ENCODE measurements at places on chromosomes 2 and 18.

DNA sequence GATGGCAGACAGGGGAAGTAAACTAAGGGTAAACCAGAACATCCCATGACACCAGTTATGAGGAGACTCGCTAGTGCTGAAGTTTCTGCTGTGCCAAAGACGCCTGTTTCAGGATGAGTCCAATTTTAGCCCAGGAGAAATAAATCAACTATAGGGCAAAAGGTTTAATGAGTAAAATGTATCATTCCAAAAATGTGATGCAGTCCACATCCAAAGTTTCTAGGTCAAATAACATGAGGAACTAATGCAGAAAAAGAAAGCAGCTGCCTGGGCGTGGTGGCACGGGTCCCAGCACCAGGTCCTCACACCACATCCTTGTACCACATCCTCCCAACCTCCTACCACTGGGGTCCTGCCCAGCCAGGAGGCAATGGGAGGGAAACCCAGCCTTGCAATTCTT lies 126.9 kb upstream of the CTAGE1 start:
- no peak for DNase-seq

DNA sequence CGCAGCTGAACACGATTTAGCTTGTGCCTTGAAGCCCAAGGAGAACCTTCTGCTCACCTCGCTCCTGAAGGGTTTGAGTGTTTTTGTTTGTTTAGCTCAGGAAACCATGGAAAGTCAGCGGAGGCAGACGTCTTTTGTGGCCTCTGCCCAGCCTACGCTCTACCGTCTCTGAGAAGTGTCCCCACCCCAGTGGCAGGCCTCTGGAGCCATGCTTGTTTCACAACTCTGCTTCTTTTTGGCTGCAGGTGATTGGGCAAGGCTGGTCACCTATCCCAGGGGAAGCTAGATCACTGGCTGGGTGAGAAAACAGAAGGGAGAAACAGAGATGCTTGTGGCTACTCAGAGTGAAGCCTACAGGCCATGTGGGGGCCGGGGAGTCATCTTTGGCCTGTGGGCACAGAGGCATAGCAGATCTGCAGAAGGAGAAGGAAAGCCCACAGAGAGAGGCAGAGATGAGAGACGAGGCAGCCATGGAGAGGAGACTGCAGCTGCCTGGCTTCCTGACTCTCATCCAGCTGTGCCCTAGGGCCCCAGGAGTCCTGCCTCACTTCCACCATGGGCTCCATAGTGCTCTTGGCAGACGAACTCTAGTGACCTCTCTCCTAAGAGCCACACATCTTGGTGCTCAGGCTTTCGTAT lies 50.1 kb downstream of the CIB4 start:
- no peak for DNase-seq

GRCh38 chr2:239375278-239376061 lies 25.4 kb downstream of the HDAC4 start:
- DNase-seq, result no peak

DNA sequence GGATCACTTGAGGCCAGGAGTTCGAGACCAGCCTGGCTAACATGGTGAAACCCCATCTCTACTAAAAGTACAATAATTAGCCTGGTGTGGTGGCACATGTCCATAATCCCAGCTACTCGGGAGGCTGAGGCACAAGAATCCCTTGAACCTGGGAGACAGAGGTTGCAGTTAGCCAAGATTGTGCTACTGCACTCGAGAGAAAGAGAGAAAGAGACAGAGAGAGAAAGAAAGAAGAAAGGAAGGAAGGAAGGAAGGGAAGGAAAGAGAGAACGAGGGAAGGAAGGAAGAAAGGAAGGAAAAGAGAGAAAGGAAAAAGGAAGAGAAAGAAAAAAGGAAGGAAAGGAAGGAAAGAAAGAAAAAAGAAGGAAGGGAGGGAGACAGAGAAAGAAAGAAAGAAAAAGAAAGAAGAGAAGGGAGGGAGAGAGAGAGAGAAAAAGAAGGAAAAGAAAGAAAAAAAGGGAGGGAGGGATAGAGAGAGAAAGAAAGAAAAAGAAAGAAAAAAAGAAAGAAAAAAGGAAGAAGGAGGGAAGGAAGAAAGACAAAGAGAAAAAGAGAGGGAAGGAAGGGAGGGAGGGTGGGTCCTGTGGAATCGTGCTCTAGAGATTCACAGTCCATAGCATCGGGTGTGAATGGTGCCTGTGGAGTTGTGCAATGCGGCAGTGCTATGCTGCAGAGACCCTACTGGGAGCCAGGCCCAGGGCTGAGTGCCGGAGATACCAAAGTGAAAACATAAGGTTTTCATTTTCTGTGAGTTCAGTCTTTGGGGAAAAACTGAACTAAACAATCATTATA lies 4.6 kb upstream of the SDC1 start:
- DNase-seq, result peak; percentile 75

- no peak for DNase-seq
Observed at GRCh38 chr18:13620818-13621445, 105.4 kb downstream of the FAM210A start.

DNA sequence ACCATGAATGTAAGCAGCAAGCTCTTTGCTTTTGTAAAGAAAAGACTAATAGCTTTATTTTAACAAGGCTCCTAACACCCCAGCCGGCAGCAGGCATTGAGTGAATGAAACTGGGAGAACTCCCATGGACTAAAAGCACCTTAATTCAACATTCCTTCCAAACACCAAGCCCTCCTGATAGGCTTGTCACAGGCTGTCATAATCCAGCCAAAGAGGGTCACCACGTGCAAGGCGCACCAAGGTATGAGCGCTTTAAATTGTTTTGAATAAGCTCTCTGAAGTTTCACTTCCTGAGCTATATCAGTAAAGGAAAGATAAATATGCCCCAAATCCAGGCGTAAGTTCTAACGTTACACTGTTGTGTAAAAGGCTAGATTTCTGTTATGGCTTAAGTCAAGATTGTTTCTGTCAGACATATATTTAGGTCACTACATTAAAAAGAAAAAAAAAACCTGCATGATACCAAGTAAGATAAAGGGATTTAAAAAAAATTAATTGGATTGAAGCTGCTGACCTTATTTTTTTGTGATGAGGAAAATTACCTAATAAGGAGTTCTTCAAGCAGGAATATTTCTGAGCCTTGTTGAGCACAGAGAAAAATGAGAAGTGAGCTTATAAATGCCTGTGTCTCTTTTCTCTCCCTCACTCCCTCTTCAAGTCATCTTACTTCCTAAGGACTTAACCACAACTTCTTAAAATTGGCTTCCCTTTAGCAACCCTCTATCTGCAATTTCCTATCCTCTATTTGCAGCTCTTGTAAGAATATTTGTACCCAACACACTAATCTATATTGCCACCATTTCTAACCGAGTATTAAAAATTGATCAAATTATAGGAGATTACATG lies 136.1 kb upstream of the NRP2 start:
- no peak for DNase-seq

- DNase-seq, result no peak
Observed at GRCh38 chr2:170846314-170846713, 29.6 kb downstream of the GAD1 start.

- DNase-seq, result no peak
Observed at GRCh38 chr2:191195021-191195420, 44.2 kb upstream of the STAT4 start.

GRCh38 chr2:16718576-16719484 lies 53.2 kb upstream of the CYRIA start:
- no peak for DNase-seq

DNA sequence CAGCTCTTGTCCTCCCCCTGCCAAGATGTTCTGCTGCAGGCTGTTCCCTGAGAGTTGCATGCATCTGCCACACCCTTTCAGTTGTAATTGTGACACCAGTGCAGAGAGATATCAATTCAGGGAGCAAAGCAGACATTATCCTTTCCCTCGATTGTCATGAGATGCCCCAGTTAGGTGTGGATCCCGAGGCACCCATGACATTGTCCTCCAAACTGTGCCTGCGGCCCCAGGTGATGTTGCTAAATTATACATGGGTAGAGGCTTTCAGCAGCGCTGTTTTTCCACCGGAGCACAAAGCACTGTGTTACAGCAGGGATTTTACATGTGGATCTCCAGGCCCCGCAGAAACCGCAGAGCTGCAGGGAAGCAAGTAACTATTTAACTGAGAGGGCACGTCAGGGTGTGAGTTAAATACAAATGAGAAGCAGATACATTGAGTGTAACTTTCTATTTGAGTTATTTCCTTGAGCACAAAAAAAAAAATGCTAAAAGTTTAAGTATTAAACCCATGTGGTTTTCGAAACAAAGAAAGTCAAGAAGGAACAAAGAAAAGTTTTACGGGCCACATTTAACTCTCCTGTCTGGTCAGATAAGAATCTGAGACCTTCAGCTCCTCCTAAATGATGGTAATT lies 90.3 kb upstream of the BCL2L11 start:
- no peak for DNase-seq

DNA sequence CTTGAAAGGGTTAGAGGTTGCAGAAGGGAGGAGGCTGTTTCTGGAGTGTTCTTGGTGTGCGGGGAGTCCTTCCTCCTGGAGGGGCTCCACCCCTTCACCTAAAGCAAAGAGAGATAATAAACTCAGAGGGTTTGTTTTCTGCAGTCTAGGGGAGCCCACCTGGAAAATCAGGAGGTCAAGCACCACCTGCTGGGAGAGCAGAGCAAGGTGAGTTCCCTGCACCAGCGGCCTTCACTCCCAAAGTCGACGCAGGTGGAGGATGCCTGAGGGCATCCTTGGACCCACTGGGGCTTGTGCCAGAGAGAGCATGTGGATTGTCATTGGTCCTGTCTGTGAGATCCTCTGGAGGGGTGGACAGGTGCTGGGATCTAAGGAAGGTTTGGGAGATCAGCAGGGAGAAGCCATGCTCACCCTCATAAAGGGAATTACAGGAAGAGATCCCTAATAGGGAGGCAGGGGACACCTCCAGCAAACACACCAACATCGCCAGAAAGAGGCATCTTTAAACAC lies 116.7 kb downstream of the KCNF1 start:
- DNase-seq, result no peak

- DNase-seq, result peak; percentile 89
Observed at GRCh38 chr2:162242586-162243280, 512 bp downstream of the FAP start.

DNA sequence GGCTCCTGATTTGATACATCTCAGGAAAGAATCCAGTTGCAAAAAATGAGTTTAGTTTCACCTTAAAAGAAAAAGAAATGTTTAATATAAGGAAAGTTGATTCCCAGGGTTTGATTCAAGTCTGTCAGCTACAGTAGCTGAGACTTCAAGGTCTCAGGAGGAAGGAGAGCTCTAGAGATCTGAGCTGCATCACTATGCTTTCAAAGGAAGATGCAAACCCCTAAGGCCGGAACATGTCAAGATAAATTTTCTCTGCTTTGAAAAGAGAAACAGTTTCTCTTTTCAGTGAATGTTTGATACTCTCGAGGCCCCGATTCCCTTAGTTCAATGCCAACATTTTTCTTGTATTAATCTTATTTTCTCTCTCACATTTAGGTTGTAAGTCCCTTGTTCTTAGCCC lies 128.6 kb downstream of the RGPD3 start:
- no peak for DNase-seq

GRCh38 chr2:46847185-46847710 lies 68.4 kb downstream of the MCFD2 start:
- peak; percentile 98 for DNase-seq

DNA sequence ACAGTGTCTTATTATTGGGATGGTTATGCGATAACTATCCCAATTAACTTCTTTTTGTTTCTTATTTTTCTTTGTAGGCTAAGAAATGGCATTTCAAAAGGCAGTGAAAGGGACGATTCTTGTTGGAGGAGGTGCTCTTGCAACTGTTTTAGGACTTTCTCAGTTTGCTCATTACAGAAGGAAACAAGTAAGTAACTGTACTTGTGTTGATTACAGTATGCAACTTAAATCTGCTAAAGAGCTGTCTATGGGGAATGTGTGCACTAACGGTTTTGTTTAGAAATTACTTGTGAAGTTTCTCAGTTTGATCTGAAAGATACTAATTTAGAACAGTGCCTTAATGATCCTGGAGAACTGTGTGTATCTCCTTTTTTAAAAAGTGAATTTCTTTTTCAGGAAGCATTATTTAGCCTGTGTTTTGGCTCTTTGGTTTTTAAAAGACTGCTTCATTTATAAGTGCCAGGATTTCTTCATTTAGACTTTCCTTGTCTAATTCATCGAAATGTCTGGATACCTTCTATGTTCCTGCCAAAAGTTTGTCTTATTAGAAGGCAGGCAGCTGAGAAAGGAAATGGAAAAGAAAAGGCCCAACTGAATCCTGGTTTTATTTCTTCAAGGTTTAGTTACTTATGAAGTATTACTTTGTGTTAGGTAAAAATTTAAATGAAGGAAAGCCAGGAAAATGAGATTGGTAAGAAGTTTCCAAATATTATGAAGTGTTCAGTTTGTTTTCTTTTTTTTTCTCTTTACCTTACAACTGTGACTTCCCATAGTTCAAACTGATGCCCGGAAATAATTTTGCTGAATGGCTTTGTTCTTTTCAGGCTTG lies 40.1 kb downstream of the GPD2 start:
- no peak for DNase-seq

- DNase-seq, result peak; percentile 39
Observed at GRCh38 chr18:13660510-13660909, 65.8 kb downstream of the FAM210A start.

DNA sequence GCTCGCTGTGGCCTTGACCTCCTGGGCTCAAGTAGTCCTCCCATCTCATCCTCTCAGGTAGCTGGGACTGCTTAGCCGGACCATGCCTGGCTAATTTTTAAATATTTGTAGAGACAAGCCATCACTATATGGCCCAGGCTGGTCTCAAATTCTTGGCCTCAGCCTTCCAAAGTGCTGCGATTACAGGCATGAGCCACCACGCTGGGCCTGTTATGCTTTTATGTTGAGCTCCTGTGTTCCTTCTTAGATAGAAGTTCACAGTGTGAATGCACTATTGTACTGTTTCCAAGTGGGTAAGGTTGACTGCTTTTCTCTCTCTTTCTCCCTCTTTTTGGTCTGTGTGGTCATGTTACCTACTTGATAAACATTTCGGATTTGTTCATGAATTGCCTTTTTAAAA lies 61.9 kb downstream of the SMCHD1 start:
- no peak for DNase-seq

- DNase-seq, result peak; percentile 60
Observed at GRCh38 chr2:226002438-226002837, 602.9 kb downstream of the NYAP2 start.

GRCh38 chr2:8203364-8203763 lies 478.5 kb upstream of the ID2 start:
- DNase-seq, result no peak
